ENCODE measurements at places on chromosomes 7 and 10. TPM values are rescaled to one million over a fixed set of nuclear protein-coding genes. Genes with fewer than 3 reads are reported as not detected.

DNA sequence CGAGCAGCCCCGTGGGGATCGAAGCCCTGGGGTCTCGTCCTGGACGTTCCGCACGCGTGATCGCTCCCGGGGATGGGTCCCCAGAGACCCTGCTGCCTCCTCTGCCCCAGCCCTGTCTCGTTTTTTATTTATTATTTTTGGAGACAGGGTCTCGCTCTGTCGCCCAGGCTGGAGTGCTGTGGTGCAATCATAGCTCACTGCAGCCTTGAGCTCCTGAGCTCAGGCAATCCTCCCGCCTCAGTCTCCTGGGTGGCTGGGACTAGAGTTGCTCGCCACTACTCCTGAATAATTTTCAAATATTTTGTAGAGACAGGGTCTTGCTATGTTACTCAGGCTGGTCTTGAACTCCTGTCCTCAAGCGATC lies 319 bp upstream of the STX1A start:
- H3K4me1 ChIP-seq, result peaks cover 19% of the 10 kb centered on the region
- H3K27me3 ChIP-seq, result no peaks in the 10 kb centered on the region
- no peaks in the 10 kb centered on the region for H3K36me3 ChIP-seq
- H3K4me3 ChIP-seq, result peak overlapping the region; percentile 85
- no peak for DNase-seq

Gene SYPL1
- 38.8 TPM for total RNA-seq

Gene MYOF
- total RNA-seq, result 0.81 TPM

Gene TMEM196
- total RNA-seq, result not detected

DNA sequence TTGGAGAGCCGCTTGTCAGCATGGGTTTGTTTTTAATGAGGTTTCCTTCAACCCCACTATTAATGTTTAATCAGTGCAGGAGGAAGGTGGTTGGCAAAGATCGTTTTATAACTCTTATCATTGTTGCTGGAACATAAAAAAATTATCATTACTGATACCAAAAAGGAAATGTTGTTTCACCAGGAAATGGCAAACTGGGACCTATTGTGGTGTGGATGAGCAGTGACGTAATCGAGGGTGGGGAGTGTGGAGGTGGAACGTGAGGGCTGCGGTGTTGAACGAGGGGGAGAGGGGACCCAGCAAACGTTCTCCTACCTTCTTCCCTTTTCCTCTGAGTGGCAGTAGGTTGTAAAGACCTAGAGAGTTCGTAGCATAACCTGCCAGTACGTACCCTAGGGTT lies 71.9 kb upstream of the TOMM7 start:
- no peak overlapping the region for H3K27ac ChIP-seq
- H3K27me3 ChIP-seq, result peaks cover 13% of the 10 kb centered on the region
- H3K4me1 ChIP-seq, result peaks cover 9% of the 10 kb centered on the region
- H3K36me3 ChIP-seq, result no peaks in the 10 kb centered on the region

GRCh38 chr7:114102996-114103395 lies 184.2 kb upstream of the PPP1R3A start:
- peaks cover 24% of the 10 kb centered on the region for H3K27me3 ChIP-seq
- no peaks in the 10 kb centered on the region for H3K4me1 ChIP-seq
- H3K27ac ChIP-seq, result no peak overlapping the region
- H3K4me3 ChIP-seq, result no peak overlapping the region
- H3K36me3 ChIP-seq, result no peaks in the 10 kb centered on the region

DNA sequence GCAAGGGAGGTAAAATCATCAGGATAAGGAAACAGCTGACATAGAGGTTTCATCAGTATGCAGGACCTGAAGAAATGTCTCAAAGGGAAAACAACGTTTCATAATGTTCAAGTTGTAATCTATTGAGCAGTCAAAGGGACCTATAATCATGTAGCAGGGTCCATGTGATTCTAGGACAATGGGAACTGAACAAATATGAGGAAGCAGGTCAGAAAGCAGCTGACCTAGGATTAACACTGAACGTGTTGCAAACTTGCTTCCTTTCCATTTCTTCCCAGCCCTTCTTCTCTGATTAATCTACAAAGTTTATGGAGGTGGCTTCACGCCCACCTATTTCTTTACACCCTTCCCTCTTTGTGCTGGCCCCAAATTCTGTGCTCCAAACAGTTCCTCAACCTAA lies 256.9 kb upstream of the AKR1E2 start:
- H3K27ac ChIP-seq, result no peak overlapping the region
- no peak overlapping the region for H3K4me3 ChIP-seq
- no peaks in the 10 kb centered on the region for H3K4me1 ChIP-seq
- no peaks in the 10 kb centered on the region for H3K36me3 ChIP-seq

GRCh38 chr7:95322396-95322795 lies 1.9 kb downstream of the PON1 start:
- DNase-seq, result no peak
- H3K4me1 ChIP-seq, result peaks cover 3% of the 10 kb centered on the region

Gene LDB3
- total RNA-seq, result not detected

Measured in T-helper 17 cell (primary cell).